ENCODE measurements at places on chromosomes 5 and 9. TPM values are rescaled to one million over a fixed set of nuclear protein-coding genes. Genes with fewer than 3 reads are reported as not detected.
A peak's percentile ranks its signal among the peaks of the same experiment; 100 is the strongest.

LEAP2 gene
- total RNA-seq, result 3.4 TPM

PHF24 gene
- under 0.01 TPM for total RNA-seq

TMEM215 gene
- not detected for total RNA-seq

ADRA1B gene
- total RNA-seq, result under 0.01 TPM

PCDHGA4 gene
- total RNA-seq, result 9.7 TPM

- DNase-seq, result no peak
These were observed 465.5 kb downstream of the DNAH5 start for GRCh38 chr5:13478831-13479465.

DNA sequence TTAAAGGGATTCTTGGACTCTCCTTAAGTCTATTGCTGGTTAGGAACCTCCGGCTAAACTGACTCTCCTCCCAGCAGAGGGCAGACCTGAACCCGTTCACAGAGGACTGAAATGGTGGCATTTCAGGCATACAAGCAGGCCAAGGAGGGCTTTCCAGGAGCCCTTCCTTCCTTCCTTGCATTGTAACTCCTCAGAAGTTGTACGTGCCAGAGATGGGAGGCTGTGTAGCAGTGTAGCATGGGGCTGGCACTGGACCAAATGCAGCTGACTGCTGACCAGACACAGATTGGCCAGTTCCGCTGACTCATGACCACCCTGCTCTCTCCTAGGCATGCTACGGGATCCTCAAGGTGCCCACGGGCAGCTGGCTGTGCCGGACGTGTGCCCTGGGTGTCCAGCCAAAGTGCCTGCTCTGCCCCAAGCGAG, 36.4 kb downstream of the JADE2 start:
- no peak for DNase-seq

DNA sequence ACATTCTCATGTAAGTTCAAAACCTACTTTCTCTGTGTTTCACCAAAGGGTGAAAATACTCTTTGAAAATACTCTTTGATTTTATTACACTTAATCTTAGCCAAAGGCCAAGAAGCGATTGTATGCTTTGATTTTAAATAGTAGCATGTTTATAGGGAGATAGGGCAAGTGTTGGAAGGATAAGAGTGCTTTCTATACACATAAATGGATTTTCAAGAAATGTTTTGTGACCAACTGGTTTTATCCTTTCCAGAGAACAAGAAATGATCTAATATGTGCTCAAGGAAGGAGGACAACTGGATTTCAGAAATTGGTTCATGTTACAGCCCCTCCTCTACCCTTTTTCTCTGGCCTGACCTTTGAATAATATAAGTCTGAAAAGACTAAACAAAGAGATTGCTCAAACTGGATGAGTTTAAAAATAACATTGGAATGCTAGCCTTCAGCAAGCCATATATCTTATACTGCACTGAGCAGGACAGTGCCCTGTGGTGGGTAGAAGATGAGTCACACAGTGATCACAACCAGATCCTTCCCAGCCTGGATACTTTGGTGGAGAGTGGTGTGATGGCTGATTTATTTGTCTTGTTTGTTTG, 13.1 kb downstream of the PALM2AKAP2 start:
- peak; percentile 64 for DNase-seq

DNA sequence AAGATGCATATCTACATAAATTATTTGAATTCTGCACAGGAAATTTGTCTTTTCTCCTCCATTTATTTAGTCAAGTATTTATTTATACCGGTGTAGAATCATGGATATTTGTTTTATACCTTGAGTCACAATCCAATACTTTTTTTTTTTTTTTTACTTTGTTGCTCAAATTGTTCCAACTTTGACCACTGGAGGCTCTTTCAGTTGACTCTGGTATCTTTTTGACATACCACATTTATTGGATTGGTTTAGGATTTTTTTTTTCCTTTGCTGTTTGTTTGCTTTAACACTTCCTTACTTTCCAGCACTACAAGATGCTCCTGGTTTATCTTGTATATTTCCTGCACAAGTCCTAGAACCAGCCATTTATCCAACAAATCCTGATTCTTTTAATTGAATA, 543.1 kb upstream of the RIOK2 start:
- DNase-seq, result no peak

GRCh38 chr5:67019065-67019845, 177.3 kb downstream of the CD180 start:
- DNase-seq, result no peak

DNA sequence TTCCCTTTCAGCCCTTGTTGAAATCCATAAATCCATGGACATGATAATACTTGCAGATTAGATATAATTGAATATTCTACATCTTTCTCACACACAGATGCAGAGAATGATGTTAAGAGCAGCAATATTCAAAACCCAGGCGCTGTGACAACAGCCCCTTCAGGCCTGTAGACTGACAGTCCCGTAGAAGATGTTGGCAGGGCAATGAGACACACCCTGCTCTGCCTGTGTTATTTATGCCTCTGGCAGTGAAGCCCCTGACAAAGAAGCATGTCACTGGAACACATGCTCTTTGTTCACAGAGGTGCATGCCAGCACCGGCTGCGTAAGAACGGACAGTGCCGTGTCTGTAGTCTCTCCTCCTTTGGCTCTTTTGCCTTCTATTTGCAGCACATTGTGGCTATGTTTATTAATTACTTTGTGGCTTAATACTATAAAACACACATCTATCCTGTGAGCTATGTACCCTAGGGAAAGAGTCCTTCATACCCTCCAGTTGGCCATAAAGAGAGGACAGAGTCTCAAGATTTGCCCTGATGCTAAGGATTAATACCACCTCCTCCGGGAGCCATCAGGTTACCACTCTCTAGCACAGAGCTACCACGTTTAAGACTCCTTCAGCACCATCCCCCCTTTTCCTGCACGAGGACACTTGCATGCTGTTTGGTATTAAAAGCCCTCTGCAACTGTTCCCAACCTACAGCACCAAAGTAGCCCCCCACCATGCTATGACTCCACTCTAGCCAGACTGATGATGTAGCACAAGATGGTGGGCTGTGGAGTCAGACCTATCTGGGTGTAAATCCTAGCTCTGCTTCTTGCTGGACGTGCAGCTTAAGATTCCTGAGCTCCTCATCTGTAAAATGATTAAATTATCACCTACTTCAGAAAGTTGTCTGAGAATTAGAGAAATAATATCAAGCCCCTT, 2.0 kb upstream of the ANP32B start:
- DNase-seq, result peak; percentile 34

Measured in uterus (tissue), 4 donors.